ENCODE measurements at places on chromosomes 2 and 18.
A peak's percentile ranks its signal among the peaks of the same experiment; 100 is the strongest.

GRCh38 chr2:96547203-96547641 is 10.7 kb downstream of the ARID5A start:
- DNase-seq: no peak

DNA sequence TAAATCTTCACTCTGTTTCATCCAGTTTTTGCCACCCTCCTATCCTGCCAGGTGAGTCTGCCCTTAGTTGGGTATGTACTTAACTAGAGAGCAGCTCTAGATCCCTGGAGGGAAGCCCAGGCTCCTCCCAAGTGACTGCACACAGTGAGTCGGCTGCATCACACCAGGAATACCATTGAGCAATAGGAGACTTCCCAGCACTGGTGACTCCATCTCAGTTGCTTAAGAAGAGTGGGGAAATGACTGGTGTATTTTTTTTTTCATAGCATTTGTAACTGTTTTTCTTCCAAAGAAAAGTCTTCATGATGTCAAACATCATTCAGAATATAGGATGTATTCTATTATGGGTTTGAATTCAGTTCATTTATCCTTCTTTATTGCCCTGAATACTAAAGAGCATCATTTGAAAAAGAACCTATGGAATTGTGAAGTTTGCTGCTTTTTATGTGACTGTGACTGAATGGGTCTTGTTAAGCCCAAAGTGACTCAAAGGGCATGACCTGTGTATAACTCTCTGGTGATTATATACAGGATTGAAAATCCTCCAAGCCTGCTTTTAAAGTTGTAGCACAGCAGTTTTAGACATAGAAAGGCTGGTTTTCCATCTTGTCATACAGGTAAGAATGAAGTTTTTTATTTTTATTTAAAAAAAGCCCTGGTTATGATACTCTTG is 84.3 kb downstream of the MAP3K20 start:
- DNase-seq: no peak

GRCh38 chr18:50706199-50706598 is 113.6 kb downstream of the MRO start:
- no peak for DNase-seq

- no peak for DNase-seq
Observed at GRCh38 chr2:143875295-143876233, 644.4 kb downstream of the ZEB2 start.

DNA sequence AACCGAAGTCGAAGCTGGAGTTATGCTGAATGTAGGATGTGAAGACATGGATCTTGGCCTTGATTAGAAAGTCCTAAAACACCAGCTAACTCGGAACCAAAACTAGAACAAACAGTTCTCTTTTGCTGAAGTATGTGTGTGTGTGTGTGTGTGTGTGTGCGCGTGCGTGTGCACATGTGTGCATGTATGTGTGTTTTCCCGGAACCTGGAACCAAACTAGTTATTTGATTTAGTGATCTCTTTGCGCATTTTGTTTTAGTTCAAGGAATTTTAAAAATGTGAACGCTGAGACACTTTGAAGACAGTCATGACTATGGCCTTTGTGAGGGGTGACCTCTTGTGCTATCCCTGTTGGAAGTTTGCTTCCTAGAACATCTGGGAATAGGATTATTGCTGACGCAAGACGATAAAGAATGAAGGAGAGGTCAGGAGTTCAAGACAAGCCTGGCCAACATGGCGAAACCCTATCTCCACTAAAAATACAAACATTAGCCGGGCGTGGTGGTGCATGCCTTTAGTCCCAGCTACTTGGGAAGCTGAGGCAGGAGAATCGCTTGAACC is 23.8 kb downstream of the FHL2 start:
- no peak for DNase-seq

GRCh38 chr2:55923091-55923981 is at the start of gene EFEMP1:
Gene EFEMP1 (minus strand): TSS chr2:55923782. CDS start chr2:55922440, 1,342 bp downstream.
- DNase-seq: peak; percentile 86

GRCh38 chr2:221997100-221997499 is 301.7 kb downstream of the PAX3 start:
- no peak for DNase-seq

DNA sequence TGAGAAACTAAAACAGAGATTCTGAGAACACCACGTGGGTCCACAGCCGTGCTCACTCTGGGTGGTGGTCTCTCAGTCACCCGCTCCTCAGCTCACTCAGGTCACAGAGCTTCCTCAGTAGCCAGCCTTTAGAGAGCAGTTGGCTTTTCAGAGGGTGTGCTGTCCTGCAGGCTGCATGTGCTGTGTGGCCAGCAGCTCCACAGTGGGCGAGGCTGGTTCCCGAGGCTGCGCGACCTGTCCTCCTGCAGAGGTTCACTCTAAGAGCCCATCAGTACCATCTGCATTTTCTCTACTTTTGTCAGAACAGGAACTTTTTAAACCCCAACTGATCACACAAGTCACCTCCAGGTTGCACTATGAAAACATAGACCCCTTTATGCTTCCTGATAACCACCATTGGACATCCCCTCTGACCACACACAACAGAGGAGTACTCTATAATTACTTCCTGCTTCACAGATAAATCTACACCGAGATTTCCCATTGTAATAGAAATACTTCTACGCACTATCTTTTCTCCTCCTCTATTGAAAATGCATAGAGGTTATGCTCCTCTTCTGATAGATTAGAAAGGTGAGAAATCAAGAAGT is 93.1 kb downstream of the GYPC start:
- DNase-seq: peak; percentile 29

DNA sequence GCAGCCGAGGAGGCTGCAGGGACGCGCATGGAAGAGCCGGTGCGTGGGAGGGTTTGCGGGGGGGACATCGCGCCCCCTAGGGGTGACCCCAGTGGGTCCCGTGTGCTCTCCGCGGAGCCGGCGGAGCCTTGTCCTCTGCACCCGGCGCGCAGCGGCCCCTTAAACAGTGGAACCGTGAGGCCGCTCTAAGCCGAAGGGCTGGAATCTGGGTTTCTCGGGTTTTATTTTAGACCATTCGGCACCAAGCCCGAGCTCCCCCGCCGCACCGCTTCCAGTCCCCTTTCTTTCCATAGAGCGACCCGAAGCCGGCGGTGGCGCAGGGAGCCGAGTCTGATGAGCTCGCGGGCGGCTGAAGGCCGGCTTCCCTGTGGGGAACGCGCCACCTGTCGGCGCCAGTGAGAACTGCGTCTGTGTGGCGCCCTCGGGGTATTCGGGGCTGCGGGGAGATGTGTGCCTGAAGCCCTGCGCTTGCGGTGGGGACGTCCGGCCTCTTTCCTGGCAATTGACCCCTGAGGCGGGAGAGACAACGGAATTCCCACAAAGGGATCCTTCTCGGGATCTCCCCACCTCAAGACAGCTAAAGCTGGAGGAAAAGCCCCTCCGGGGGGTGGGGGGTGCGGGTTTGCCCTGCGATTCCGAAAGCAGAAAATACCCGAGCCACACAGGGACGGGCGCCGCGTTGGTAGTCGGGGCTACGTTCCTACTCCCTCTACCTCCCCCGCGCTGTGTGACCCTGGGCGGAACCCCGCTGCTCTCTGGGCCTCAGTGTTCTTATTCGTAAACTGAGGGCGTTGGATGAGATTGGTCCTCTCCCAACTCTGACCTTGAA is 8.2 kb upstream of the EN1 start:
- DNase-seq: peak; percentile 96

GRCh38 chr2:239775623-239776435 is 249.3 kb downstream of the NDUFA10 start:
- DNase-seq: no peak

DNA sequence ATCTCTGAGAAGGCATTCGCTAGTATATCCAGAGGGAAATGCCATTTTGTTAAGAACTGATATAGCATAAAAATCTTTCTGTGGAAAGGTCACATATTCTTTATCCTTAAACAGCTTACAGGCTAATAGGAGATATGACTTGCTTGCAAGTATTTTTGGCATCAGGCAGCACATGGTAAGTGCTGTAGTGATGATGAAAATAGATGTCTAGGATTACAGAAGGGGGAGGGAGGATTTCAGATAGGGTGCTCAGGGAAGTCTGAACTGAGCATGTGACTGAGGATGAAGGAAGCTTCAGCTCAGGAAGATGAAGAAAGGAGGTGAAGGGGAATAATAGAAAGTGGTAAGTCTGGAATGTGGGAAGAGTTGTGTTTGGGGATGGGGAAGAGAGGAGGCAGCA is 158.5 kb upstream of the NOSTRIN start:
- DNase-seq: no peak

- no peak for DNase-seq
Observed at GRCh38 chr2:216298719-216299495, 73.4 kb downstream of the MARCHF4 start.

- no peak for DNase-seq
Observed at GRCh38 chr2:193824474-193824873, 1629.7 kb upstream of the TMEFF2 start.

DNA sequence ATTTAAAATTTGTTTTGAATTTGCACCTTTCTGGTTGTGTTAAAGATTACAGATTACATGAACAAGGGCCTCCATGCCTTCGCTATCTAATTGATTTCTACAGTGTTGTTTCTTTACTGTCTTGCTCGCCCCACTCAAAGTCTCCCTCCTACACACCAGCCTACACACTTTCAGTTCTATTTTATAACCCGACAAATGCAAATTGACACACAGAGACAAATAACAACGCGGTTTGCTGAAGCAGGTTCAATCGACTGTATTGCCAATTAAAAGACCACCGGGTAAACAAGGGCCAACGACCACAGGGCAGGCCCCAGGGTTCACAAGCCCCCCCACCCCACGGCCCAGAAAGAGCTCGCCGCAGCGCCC is 869 bp downstream of the STARD7 start:
- no peak for DNase-seq

DNA sequence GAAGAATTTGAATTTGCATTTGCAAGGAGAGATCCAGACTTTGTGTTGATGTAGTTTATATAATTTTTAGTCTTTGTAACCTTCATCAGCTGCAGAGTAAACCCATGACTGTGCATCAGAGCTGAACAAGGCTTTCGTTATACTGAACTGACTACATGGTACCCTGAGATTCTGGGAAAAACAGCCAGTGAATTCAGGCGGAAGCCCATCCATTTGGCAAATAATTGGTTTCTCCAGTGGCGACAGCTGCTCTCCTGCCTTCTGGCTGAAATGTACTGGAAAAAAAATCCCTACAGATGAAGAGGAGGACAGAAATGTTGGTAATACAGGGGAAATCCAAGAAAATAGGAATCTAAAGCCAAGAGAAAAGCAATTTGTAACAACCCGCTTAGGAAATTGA is 657.5 kb upstream of the CDH7 start:
- DNase-seq: no peak

DNA sequence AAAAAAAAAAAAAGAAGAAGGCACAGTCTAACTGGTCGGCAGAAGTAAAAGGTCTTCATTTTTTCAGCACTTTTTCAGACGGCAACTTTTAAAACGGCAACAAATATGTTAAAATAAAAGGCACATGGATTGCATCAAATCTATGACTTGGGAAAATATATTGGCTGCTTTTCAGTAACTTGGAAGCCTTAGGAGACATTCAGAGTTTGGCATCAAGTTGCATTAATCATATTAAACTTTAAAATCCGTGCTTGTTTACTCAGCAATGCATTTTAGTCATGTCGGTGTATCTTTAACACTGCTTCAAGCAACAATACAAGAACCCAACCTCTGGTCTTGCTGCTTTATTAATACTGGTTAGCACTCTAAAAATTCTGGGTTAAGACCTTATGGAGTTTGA is 111.1 kb downstream of the MEP1B start:
- DNase-seq: no peak

- DNase-seq: no peak
Observed at GRCh38 chr2:12074126-12074844, 327.9 kb downstream of the LPIN1 start.

GRCh38 chr2:198042189-198042588 is 237.8 kb downstream of the PLCL1 start:
- no peak for DNase-seq

- no peak for DNase-seq
Observed at GRCh38 chr18:56003720-56004088, 415.7 kb upstream of the TCF4 start.

- DNase-seq: peak; percentile 39
Observed at GRCh38 chr2:233418761-233419546, 64.7 kb downstream of the DGKD start.

DNA sequence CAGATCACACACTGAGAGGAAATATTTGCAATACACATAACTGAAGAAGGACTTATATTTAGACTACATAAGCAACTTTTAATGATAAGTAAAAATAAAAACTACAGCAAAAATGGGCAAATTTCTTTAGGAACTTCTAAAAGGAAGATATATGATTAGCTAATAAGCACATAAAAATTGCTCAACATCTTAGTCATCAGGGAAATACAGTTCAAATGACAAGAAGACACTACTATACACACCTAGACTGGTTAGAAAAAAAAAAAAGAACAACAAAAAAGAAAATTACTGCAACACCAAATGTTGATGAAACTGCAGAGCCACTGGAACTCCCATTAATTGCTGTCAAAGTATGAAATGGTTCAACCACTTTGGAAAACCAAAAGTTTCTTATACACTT is 1247.5 kb upstream of the ACVR2A start:
- no peak for DNase-seq

Data from ecto neural progenitor cell (in vitro differentiated cells).